Fibroblast of skin of scalp (primary cell): ENCODE measurements at places on chromosomes 13 and 19.

- DNase-seq: peak; percentile 47
Measured at GRCh38 chr13:72886272-72887067, 104.5 kb downstream of the PIBF1 start.

DNA sequence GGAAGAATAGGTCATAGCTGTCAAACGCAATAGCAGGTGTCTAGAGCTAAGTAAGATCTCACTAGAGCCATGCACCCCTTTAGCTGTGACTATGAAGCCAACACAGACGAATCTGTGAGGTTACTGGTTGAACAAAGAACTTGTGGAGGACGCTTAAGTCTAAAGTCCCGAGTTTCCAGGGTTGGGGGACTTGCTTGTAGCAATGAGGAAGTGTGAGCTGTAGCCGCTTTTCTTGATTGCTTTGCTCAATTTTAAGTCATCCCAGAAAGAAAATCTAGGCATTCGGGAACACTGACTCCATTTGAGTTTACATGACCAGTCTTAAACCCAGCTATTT is 1.6 kb downstream of the GPC5 start:
- no peak for DNase-seq

DNA sequence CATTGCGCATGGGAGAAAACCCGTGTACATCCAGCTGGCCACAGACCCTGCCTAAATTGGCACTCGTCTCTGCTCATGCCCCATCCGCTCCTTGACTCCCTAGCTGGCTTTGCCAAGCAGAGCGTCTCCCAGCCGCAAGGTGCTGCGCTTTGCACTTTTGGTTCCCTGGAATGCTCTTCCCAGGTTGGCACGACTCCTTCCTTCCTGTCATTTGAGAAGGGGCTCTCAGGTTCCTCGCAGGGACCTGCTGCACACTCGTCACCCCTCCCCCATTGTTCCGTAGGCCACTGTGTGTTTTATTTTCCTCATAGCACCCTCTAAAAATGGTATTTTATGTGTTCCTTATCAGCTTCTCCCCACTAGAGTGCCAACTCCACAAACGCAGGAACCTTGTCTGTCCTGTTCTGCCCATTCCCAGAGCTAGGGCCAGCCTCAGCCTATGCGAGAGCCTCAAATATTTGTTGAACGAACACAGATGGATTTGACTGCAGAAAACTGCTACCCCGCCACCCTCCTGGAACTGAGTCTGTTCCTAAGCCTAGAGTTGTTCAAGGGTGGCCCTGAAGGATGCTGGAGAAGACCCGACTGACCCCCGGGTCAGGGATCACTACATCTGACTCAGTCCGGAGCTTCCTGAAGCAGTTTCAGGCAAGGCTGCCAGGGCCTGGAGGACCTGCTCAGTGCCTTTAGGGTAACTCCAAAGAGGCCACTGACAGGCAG is 8.4 kb upstream of the CEBPA start:
- no peak for DNase-seq

GRCh38 chr19:48491793-48492123 is 19.9 kb downstream of the LMTK3 start:
- no peak for DNase-seq

DNA sequence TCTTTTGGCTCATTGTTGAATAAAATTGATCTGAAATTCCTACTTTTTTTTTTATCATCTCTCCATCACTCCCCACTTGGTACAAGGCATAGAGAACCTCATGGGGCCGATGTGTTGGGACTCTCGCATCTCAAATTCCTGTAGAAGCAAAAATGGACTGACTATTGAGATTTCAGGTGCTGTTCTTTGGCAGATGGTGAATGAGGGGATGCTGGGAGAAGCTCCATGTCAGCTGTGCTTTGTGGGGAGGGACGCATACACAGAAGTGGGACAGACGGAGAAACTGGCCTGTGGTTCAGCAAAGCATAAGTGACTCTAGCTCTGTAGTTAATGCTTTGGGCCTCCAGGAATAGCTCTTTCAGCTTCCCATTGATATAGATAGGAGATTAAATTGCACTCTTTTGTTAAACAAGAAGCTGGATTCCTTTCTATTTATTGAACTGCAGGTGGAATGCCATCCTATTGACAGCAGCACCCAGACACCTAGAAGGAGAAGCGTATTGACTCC is 194.5 kb upstream of the RNF113B start:
- no peak for DNase-seq

GRCh38 chr13:99984461-99985240 is 3.1 kb downstream of the ZIC2 start:
- peak; percentile 22 for DNase-seq

DNA sequence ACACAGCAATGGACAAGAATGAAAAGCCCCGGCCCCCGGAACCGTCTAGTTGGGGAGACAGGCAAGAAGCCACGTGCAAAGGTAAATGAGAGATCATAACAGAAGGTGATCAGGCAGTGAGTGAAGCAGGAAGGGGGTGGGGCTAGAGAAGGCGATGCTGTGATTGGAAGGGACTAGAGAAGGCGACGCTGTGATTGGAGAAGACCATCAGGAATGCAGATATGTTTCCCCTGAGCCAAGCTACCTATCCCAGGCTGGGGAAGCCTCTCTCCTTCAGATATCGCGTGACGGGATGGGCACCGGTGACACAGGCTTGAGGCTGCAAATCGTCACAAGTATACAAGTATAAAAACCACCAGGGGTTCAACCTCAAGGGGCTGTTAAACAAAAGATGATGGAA is 21.8 kb downstream of the DCAF15 start:
- no peak for DNase-seq

- DNase-seq: peak; percentile 65
Measured at GRCh38 chr19:37007587-37008220, 70.5 kb upstream of the ZNF420 start.

GRCh38 chr19:42184401-42184861 is 33.0 kb downstream of the DEDD2 start:
- DNase-seq: peak; percentile 88

DNA sequence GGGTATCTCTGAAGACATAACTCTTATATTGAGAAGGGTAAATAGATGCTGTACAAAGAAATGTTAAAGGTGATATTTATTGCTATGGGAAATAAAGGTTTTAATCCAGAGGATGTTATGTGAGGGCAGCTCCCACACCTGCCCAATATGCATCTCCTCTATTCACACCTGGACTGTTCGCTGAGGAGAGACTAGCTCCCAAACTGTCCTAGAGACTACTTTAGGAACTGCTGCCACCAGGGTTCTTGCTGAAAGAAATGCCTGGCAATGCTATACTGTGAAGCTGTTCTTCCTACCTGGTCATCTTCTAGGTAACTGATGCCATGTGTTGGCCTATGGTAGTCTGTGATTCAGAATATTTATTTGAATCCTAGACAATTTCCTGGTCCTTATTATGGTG is 1421.5 kb upstream of the SPRY2 start:
- DNase-seq: no peak

DNA sequence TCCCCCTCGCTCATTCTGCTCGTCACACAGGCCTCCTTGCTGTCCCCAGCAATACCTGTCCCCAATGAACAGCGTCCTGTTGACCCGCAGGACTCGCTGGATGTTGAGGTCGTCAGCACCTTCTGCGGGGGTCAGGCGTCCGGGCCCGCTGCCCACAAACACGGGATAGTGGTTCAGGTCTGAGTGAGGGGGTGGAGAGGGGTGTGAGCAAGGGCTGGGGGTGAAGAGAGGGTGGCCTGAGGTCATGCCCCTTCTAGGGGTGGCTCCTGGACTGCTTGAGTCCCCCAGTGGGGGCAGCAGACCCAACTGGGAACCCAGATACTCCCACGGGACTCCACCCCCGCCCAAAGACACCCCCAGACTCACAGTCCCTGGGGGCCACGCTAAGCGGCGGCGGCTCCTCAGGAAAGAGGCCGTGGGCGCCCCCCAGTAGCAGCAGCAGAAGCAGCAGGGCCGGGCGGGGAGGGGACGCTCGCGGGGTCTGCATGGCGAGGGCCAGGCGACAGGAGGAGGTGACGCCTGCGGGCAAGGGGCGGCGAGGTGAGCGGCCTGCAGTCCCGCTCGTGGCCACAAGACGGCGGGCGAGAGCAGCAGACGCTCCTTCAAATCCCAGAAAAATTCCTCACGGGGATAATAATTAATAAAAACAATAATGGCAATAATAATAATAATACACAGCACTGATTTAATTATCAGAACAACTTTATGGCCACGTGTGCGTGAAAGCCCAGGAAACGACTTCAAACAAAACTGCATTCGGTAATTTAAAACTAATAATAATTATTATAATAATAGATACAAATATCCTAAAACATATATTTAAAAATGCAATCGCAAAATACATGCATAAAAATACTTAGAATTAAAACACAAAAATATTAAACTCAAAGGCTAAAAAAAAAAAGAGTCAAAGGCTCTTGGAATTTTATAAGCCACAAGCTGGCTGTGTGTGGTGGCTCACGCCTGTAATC is 1.2 kb downstream of the SEMA6B start:
- DNase-seq: no peak

DNA sequence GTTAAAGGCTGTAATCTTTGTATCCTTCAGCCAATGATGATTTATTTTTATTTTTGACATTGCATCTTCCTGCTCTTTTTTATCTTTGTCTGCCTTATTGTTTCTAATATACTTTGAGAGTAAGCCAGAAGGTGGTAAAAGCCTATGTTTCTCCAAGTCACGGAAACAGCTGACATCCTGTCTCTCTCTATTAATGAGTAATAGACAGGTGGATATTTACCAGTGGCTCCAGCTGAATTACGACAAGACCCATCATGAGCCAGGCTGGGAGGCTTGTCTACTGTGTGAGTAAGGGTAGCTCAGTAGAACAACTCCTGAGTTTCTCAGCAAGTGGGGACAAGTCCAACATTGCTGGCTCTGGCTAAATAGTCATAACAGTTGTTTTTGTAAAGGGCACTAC is 166.6 kb downstream of the NDFIP2 start:
- no peak for DNase-seq

- no peak for DNase-seq
Measured at GRCh38 chr13:20848944-20849343, 53.6 kb downstream of the XPO4 start.

- no peak for DNase-seq
Measured at GRCh38 chr13:44092078-44092970, 212.6 kb downstream of the LACC1 start.

- no peak for DNase-seq
Measured at GRCh38 chr13:52830946-52831345, 17.5 kb downstream of the PCDH8 start.

GRCh38 chr13:103537616-103538015 is 471.4 kb upstream of the SLC10A2 start:
- DNase-seq: no peak

- DNase-seq: no peak
Measured at GRCh38 chr19:33186431-33187182, 7.5 kb upstream of the LRP3 start.

- peak; percentile 57 for DNase-seq
Measured at GRCh38 chr19:54172471-54173358, at the start of gene TMC4. Gene TMC4, minus strand, starts transcription at chr19:54173160. Its CDS starts 43 bp downstream, at chr19:54173117.

GRCh38 chr13:26522571-26522970 is 34.9 kb upstream of the WASF3 start:
- no peak for DNase-seq

DNA sequence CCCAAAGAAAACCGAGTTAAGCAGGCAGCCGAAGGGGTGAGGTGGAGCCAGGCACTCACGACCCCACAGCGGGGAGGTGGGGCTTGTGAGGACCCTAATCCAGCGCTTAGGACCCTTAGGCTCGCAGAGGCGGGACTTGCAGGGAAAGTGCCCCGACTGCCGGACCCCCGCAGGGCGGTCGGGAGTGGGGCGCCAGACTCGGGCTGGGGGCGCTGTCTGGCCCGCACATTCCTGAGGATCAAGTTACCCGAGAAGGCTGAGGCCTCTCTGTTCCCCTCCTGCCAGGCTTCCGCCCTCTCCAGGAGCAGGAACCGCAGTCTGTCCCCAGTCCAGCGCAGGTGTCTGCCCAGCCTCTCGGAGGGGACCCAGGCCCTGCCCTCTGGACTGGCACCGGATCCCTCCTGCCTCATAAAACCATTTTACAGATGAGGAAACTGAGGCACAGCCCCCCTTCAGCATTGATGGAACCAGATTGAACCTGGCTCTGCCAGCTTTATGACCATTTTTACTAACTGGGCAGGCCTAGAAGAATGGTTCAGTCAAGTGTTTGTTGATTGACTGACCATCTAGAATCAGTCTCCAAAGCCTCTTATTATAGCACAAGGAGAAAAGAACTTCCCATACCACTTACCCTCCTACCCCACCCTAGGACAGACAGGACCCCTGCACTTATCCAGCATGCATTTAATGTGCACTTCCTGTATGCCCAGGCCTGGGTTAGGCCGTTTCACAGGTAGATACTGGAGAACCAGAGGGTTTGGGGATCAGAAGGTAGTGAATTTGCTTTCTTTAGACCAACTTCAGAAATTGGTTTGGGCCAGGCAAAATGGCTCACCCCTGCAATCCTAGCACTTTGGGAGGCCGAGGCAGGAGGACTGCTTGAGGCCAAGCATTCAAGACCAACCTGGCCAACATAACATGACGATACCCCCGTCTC is 6.7 kb upstream of the JUND start:
- no peak for DNase-seq

DNA sequence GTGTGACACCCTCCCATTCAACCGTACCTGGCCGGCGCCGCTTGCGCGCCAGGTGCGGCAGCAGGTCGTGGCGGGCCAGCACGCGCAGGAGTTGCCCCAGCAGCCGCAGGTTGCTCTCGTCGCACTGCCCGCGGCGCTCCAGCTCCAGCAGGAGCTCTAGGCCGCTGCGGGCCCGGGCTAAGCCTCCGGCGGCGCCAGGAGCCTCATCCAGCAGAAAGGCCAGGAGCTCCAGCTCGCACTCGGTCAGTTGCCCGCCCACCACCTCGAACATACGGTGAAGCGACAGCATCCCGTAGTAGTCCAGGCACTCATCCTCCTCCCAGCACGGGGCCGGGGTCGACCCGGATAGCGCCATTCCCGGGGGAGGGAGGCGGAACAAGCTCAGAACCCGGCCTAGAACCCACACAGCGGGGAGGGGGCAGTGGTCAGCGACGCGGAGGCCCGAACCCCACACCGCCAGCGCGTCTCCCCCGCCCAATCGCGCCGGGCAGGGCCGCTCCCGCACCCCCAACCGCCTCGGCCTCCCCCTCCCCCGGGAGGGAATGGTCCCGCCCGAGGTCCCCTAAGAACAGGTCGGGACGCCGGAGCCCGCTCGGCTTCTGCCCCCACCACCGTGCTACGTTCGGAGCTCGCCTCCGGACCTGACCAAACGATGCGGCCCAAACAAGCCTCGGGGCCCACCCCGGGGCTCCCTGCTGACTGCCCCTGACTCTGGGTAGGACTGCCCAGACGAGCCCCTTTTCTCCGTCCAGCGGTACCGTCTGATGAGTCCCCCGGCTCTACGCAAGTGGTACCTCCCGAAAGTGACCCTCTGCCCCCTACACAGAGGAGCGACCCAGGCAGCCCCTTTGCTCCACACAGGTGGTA is 591 bp downstream of the DEDD2 start:
- DNase-seq: peak; percentile 20

DNA sequence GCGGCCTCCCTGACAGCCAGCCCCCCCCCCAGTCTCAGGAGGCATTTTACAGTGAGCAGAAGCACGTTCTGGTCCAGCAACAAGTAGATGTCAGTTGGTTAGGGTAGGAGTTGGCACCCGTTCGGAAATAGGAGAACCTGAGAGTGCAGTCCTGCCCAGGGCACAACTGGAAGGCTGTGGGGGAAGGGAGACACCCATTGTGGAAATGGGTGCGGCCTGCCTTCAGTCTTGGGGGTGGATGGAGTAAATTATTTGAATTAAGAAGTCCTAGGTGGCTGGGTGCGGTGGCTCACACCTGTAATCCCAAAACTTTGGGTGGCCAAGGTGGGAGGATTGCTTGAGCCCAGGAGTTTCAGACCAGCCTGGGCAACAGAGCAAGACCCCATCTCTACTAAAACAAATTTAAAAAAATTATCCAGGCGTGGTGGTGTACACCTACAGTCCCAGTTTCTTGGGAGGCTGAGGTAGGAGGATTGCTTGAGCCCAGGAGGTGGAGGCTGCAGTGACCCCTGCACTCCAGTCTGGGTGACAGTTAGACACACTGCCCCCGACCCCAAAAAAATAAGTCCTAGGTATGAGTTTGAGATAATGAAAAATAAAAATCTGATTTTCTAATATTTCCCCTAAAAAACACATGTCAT is 1.2 kb downstream of the CIRBP start:
- DNase-seq: no peak
